ENCODE measurements at places on chromosomes 5 and 9.

DNA sequence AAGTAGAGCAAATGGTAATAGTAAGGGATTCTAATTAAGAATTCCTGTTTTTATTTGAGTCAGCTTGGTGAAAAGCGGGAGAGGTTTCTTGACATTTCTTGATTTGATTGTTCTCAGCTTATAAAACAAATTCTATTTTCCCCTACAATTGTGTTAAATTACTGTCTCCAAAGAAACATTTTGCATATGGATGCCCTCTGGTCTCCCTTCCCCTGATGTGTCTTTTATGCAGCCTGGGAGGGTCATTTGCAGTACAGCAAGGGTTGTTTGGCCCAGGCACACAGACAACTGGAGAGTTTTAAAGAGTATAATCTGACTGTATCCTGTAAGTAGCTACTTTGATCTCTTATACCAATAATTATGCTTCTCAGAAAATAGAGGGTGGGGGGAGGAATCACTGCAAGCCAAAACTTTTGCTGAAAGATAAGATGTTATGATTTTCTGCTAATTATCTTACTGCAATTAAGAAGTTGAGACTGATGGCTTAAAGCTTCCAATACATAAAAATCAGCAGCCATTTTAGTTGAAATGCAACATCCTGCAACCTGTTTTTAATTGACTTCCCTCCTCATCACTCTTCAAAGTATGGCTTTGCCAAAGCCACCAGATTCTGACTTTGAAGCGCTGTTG, 204.1 kb upstream of the SEMA6A start:
- DNase-seq: no peak

DNA sequence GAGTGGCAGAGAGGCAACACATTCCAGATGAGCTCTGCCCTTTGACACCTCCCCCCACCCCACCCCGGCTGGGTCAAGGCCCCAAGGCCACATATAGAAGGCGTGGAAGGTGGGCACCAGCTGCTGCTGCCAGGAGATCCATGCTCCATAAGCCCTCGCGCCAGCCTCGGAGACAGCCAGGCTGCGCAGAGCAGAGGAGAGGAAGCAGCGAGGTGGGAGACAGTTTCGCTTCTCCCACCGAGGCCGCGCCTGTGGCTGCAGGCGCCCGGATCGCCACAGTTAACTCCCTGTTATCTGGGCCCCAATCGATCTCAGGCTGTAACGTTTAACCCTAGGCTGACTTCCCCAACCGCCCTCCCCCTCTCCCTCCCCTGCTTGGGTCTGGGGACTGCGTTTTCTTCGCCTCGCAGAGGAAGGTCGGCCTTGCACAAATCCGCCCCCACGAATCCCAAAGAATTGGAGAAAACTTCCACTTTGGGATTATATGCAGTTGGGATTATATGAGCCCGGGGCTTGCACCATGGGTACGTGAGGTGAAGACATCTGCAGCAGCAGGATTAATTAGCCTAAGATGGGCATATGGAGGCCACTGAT, 1.1 kb upstream of the CXXC5 start:
- no peak for DNase-seq

DNA sequence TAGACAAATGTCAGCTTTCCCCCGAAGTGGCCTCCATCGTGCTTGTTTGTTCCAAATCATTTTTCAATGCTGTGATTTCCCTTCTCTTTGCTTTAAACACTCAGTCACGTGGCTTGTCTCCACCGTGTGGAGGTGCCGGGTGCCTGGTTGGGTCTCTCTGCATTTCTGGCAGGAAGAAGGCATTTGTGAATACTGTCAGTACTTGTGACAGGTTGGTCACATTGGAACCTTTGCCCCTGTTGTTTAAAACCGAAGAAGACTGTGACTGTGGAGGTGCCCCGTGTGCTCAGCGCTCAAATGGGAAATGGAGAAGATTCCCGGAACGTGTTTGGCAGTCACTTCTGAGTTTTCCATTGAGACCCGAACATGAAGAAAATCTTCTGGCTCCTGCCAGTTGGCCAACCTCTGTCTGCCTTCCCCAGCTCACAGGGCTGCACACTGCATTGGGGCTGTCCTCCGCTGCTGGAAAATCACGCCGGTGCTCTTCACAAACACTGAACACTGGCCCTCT, 74.6 kb downstream of the LMNB1 start:
- DNase-seq: no peak

DNA sequence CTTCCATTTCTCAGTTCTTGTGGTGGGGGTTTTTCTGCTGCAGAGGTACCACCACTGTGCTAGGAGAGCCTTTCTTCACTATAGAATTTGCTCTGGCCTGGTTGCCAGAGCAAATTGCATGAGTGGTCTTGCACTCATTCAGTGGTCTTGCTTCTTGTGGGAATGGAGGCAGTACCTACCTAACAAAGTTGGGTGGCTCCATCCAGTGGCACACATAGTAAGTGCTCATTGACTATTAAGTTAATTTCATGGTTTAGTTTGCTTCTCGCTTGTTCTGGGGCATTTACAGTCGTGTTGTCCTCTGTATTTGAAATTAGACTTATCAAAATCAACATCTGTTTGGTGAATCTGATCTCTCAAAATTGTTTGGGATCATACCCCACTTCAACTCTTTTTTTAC, 23.0 kb downstream of the SLC28A3 start:
- DNase-seq: no peak

GRCh38 chr5:79936002-79936645, 54.9 kb downstream of the MTX3 start:
- no peak for DNase-seq

DNA sequence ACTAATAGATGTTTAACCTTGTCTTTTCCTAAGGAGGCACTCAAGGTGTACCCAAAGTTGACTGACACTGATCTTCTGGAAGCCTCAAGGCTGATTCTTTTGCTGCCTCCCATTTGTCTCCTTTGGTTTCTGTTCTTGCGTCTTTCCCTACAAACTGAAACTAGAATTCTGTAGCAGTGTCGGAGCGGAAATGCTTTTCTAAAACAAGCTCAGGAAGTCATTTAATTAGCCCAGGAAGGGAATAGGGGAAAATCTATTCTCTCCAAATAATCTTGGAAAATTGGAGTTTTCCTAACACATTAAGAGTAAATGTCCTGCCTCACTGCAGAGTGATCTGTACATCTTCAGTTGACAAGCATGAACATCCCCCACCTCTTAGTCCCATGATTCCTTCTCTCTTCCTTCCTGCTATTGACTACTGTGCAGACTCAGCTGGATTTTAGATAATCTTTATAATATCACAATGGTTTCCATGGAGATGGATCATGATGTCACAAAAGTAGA, 182.7 kb downstream of the NR3C1 start:
- DNase-seq: no peak

DNA sequence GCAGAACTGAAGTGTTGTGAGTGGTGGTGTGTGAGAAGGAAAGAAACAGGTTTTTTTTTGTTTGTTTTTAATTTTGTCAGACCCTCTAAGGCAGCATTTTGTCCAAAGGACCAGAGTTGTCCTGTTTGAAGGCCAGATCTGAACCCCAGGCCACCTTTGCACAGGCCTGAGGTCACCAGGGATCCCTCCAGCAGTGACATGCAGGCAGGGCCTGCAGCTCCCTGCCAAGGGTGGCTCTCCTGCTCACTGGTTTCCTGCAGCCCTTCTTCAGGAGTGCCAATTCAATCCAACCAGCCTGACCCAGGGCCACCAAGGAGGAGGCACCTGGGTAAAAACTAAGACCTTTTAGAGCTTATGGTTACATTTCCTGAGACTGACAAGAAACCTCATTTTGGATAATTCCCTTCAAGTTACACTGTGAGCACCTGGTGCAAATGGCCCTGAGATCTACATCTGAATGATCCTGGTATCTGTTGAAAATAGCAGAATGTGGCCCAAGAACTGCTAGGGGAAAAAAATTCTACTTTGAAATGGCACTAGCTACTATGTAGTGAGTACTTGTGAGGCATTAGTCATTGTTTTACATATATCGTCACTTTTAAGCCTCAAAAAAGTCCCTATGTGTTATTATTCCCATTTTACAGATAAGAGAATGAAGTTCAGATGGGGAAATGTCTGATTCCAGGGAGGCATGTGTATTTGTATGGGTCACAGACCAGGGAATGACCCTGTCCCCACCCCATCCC, 33.5 kb upstream of the SMU1 start:
- DNase-seq: no peak

- DNase-seq: no peak
Observed at GRCh38 chr5:155154973-155155372, 141.4 kb downstream of the KIF4B start.

DNA sequence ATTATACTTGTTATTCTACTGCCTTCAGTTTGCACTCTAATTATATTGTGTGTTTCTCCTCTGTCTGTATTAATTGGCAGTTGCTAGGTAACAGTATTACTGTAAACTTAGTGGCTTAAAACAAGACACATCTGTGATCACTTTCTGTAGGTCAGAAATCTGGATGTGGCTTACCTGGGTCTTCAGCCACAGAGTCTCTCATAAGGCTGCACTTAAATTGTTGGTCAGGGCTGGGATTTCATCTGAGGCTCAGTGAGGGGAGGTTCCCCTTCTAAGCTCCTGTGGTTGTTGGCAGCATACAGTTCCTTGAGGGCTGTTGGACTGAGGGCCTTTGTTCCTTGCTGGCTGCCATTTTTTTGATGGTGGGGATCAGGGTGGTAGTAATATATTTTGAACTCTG, 68.8 kb downstream of the SLC44A1 start:
- no peak for DNase-seq

DNA sequence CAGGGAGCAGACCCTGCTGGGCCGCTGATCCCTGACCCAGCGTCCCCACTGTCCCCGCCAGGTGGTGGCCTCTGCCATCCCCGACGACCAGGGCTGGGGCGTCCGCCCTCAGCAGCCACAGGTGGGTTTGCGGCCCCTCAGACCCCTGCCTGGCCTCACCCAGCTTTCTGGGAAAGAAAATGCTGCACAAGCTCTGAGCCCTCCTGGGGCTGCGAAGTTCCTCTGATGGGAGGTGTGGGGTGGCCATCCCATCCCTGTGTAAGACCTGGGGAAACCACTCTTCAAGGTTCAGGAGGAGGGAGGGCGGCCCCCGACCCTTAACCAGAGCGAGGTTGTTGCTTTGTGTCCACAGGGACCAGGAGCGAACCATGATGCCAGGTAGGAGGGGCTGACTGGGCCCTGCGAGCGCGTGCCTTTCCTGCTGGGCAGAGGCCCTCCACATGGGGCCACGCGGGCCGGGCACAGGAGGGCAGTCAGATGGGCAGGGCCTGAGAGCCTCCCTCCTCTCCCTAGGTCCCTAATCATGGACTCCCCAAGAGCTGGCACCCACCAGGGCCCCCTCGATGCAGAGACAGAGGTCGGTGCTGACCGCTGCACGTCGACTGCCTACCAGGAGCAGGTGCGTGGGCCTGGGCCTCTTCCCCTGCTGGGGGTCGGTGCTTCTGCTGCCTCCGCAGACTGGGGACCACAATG, 7.7 kb downstream of the NOXA1 start:
- DNase-seq: no peak

GRCh38 chr5:85703296-85703695, 914.4 kb upstream of the COX7C start:
- DNase-seq: no peak

DNA sequence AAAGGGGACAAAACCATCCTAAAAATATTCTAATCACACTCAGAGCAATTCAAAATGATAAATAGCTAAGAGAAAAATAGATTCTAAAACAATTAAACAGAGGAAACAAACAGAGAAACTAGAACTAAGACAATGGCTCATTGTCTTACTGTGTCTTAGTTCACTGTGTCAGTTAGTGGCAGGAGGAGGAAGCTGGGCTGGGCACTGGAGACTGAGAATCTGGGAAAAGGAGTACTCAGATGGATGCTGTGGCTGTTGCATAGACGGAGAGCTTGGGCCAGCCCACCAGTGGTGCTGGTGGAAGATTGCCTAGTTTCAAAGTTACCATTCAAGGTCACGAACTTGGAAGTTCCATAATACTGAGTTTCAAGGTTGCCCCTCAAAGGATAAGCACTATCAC, 94.7 kb upstream of the IFNK start:
- DNase-seq: no peak

DNA sequence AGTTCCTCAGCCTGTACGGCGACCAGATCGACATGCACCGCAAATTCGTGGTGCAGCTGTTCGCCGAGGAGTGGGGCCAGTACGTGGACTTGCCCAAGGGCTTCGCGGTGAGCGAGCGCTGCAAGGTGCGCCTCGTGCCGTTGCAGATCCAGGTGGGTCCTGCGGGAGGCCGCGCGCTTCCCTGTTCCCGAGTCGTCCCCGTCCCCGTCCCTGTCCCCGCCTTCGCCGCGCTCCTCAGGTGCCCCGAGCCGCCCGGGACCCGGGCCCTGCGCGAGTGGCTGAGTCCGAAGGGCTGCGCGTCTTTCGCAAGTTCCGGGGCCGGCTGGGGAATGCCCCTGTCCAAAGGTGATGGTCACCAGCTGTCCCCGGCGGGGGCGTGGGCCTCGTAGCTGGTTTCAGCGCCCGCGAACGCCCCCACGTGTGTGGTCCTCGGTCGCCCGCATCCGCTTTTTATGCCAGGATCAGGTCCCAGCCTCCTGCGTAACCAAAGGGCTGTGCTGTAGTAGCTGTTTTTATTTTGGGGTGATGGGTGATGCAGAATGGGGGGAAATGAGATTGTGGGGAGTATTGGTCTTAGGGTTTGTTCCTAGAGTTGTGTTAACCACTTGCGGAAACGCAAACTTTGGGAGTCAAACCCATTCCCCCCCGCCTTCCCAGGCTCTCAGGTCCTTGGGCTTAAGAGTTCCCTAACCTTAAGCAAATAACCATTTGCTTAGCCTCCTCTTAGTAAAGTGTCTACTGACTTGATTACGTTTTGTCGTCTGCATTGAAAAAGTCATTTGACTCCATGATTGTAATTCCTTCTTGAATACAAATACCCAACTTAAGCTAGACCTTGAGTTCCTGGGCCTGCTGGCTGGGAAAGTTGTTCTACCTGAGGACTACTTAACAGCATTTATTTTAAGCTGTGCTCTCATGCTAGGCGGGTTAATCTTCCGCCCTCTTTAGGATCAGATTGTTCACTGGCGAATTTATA, 663 bp downstream of the ISOC1 start:
- DNase-seq: peak; percentile 7

DNA sequence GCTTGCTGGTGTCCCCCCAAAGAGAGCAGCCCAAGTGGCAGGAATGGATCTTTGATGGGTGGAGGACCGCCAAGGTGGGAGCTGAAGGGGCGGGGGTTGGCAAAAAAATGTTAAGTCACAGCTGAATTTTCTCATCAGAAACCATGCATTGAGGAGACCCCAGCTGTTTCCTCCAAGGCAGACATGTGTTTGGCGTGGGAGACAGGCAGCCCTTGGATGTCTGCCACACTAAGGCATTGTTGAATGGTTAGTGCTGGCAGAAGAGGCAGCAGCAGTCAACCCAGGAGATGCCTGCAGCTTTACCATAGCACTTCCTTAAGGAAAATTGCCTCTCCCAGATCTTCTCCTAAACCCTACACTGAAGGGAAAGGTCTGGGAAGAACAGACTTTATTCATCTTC, 394.9 kb upstream of the CD180 start:
- peak; percentile 10 for DNase-seq

- DNase-seq: no peak
Observed at GRCh38 chr9:27157736-27158135, 48.7 kb downstream of the TEK start.

DNA sequence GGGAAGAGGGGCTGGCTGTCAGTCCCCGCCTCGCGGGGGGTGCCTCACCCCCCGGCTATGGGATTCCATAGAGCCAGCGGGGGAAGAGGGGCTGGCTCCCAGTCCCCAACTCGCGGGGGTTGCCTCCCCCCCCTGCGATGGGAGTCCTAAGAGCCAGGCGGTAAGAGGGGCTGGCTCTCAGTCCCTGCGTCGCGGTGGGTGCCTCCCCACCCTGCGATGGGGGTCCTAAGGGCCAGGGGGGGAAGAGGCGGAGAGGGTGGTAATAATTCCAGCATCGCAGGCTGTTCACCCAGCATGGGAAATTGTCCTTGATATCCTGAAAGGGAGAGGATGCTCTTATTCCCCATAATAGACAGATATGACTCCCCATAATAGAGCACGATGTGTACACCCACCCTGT, 9.6 kb upstream of the LCN2 start:
- no peak for DNase-seq

- DNase-seq: no peak
Observed at GRCh38 chr5:151234476-151235238, 10.8 kb upstream of the CCDC69 start.

Data from pulmonary artery endothelial cell (primary cell).